ENCODE measurements at places on chromosomes 3 and 15.

GRCh38 chr3:86801066-86801465 is 189.9 kb downstream of the VGLL3 start:
- no peak for DNase-seq

DNA sequence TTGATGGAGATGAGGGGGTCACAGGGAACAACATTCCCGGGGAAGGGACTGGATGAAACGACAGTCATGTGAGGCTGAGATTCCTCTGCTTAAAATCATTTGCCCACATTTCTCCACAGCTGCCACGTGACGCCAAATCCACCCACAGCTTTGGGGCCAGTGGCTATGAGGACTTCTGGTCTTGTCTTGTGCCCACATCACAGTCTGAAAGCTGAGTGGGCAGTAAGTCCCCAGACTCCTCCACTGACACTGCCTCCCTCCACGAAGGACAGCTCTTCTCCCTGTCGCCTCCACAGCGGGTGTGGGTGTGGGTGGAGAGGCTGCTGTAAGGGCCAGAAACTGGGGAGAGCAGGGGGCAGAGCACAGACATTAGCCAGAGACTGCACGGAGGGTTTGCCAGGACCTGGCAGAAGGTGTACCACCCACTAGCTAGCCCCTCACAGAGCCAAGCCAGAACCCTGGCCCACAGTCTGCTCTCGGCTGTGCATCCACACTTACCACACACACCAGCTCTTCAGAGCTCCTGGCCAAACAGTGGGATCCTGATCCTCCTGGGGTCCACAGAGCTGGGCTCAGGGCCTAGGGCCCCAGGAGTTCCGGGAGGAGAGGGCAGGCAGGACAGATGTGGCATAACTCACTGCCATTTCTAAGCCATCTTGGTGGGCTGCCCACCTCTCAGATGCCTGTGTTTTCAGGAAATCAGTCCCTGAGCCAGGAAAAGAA is 24.2 kb downstream of the RAB6B start:
- no peak for DNase-seq

DNA sequence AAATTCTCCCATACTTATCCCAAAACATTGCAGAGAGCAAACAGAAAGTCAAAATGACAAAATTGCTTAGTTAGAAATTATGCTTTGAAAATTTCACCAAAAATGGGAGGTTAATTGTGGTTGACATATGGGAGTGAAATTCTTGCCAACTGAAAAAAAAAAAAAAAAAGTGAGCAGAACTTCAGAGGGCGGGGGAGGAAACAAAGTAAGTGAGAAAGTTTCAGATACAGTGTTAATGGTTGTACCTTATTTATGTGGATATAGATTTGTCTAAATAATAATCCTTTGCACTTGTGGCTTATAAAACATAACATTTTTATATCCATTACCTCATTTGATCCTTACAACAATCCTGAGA is 91.5 kb upstream of the RAP2B start:
- no peak for DNase-seq

DNA sequence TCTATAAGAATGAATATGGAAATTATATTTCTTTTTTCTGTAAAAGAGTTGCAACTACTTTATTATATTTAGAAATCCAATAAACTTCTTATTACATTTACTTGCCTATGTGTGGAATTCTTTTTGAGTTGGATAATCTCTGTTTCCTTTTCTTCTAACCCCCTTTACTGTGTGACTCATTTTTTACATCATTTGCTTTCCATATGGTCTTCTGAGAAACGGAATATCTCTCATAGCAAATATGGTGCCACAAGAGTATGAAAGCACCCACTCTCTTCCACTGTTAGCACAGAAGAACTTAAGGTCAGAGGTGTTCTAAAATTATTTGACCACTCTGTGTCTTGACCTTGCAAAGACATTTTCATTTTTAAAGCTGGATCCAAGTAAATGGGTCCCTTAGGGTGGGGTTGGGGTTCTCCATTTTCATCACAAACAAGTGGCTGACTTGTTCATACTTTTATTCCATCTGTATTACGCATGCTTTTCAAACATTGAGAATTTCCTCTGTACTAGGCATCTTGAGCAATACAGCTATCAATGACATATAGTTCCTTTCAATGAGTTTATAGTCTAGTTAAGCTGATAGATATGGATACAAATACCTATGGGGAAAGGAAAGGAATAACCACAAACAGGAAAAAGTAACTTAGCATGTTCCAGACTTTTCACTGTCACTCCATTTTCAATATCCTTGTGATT is 281.1 kb upstream of the TPRG1 start:
- DNase-seq: no peak

- no peak for DNase-seq
These were observed 268.9 kb downstream of the SHOX2 start for GRCh38 chr3:157837336-157837735.

DNA sequence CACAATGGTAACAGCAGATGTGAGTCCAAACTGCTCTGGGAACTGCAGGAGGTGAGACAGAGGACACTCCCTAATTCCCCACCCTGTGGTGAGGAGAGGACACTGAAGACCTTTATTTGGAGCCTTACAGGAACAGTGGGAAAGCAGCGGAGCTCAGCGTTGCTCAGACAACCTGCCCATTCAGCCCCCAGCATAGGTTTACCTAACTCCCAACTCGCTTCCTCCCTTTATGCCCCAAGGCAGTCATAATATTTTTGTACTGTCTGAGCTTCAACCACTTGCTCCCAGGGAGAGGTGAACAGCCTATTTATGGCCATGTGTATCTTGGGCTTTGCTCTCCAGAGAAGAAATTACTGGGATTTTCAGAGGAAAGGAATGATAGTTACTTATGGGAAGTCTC is 34.1 kb downstream of the SHC4 start:
- no peak for DNase-seq

- no peak for DNase-seq
These were observed 63.7 kb downstream of the DPPA2 start for GRCh38 chr3:109252641-109253040.

GRCh38 chr3:188064831-188065493 is 89.0 kb upstream of the LPP start:
- no peak for DNase-seq

- no peak for DNase-seq
These were observed 476.7 kb downstream of the OCA2 start for GRCh38 chr15:27622371-27622770.

GRCh38 chr15:43249699-43250203 is 17.0 kb downstream of the TGM5 start:
- DNase-seq: no peak

DNA sequence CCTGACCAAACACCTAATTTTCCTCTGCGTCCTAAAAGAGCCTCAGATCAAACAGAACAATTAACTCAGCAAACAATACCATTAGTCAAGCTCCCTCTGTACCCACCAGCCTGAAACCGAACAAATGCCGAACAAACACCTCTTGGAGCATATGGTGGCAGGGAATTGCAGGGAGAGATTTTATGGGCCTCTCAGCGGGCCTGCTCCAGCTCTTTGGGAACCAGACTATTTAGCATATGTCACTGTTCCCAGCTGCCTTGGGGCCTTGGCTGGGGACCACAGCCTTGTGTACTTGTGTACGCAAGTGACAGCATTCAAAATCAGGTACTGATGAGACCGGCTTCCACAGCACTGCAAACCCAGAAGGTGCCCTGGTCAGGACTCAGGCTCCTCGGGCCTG is 388.8 kb upstream of the PPP2R3A start:
- DNase-seq: no peak

DNA sequence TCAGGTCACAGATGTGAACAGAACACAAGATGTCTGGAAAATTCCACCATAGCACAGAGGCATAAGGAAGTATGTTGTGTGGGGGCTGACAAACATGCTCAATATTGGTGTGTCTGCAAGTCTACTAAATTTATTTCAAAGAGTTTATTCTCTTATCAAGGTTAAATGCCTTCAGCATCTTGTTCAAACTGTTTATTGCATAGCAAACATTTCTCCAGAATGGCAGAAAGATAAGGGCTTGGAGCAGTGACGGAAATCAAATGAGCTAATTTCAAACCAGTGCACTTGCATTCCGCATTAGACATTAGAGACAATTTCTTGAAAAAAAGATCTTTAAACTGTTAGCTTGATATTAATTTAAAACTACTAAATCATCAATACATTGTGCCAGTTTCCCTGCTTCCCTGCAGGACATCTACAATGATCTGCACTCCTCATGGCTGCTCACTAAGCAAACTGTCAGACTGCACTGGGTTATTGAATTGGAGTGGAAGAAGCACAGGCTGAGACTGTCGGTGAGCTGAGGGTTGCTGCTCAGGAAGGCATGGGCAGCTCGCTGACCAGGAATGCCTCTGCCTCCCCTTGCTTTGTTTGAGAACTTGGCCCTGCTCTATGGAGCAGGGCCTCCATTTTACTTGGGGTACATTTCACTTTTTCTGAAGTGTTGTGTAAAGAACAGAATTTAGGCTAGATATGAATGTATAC is 89.4 kb downstream of the KCNAB1 start:
- DNase-seq: no peak

- DNase-seq: no peak
These were observed 35.5 kb downstream of the ARRDC4 start for GRCh38 chr15:97995881-97996603.

DNA sequence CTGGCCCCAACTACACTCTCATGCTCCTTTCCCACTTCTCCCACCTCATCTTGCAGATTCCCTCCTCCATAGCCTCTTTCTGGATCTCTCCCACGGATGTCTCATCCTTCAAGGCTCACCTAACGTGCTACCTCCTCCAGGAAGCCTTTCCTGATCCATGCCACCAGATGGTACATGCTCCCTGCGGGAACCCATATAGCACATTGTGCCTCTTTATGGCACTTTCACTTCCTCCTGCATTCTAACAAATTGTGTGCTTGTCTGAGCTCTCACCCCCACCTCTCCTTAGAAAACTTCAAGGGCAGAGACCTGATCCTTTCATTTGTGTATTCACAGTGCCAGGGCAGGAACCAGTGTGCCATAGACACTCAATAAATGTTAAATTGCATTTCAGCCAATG is 63.0 kb downstream of the HES1 start:
- DNase-seq: no peak

DNA sequence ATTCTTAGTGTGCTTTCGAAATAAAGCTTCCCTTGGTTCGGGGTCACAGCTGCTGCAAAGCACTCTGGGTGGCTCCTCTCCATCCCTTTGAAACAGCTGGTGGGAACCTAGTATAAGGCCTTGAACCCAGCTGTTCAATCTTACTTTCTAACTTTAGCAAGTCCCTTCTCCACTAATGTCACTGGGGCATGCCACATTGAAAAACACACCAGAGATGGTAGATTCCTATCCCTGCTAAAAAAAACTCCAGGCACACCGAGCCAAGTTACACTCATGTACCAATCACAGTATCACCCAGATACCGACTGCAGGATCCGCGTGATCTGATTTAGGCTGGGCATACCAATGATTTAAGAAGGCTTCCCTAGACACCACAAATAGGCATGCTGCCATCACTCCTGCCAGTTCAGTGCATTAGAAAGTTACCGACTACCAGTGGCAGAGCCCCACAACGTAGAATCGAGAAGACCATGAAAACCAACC is 65.0 kb downstream of the WWTR1 start:
- no peak for DNase-seq

DNA sequence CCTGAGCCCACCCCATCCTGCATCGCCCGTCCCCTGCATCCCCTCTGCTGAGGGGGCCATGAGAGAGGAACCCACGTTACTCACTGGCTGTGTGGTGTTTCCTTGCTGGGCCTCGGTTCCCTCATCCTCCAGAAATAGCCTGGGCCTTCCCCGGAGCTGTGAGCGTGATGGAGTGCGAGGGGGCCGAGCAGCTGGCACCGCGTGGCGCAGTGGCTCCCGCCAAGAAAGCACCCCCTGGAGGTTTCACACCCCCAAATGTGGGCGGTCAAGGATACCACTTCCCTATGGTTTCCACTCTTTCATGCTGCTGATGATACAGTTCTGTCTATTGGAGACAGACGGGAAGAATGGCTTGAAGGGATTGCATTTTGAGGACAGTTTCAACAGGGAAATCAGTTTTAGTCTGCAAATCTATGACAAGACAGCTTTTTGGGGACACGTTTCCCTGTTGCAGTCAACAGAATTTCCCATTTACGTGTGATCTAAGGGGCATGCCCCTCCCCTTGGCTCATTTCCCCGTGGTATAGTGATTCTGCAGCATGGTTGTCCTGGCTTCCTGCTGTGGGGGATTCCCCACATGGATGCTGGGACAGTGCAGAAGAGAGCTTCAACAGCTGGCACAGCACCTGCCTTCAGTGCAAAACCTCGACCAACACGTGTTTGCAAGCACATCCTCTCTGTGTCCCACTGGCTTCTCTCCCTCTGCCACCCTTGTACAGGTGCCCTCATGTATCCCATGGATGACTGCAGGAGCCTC is 377.5 kb downstream of the LRTM1 start:
- no peak for DNase-seq

DNA sequence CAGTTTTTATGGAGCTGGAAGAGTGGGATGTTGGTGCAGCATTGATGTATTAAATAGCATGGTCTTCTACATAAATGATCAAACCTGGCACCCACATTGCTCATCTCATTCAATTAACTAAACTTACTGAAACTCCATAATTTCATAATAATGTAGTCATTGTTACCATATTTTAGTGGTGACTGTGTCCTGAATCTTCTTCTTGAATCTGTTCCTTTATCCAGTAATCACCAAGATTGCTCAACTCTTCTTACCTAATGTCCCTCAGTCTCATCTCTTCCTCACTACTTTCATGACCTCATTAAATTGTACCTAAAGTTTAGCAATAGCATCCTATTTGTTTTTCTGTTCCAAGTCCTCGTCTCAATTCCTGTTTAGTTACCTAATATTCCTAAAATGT is 69.8 kb downstream of the FGF7 start:
- no peak for DNase-seq

DNA sequence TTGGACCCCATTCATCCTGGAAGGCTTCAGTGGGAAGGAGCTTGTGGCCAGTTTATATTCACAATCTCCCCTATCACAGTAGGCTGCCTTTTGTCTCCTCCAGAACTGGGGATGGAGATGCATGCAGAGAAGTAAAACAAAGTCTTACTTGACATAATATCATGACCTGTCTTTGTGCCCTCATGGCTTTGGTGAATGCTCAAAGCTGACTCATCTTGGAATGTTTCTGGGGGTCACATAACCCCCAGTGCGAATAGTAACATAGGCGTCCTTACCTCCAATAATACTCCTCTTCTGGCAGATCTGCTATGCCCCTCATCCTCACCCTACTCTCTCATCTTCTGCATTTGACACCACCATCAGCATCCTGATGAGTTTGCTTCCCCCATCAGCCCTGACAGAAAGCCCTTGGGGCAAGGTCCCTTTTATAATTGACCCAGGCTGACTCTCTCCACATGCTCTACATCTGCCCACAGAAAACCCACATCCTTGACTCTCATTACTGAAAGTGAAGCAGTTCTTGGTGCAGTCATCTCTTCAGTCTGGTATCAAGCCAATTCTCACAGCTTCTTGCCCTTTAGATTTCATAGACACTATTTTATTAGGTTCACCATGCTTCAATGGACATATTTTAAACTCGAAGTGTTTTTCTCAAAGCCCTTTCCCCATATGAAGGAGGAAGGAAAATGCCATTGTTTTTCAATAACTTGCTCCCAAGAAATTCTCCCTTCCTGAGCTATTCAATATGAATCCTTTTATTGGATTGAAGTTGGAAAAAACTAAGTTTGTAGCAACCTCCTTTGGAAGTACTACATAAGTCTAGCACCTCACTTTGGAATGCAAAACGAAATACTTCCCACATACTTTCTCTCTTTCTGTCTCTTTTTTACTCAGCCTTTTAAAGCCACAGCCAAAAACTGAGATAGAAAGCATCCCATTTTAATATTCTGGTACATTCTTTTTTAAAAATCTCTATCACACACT is 36.6 kb downstream of the OSTN start:
- DNase-seq: no peak

- no peak for DNase-seq
These were observed 214.0 kb upstream of the BHLHE40 start for GRCh38 chr3:4765212-4765611.
